ENCODE measurements at places on chromosomes 6 and 20.

GRCh38 chr6:133818320-133818719 lies 70.6 kb upstream of the TCF21 start:
- DNase-seq, result no peak

DNA sequence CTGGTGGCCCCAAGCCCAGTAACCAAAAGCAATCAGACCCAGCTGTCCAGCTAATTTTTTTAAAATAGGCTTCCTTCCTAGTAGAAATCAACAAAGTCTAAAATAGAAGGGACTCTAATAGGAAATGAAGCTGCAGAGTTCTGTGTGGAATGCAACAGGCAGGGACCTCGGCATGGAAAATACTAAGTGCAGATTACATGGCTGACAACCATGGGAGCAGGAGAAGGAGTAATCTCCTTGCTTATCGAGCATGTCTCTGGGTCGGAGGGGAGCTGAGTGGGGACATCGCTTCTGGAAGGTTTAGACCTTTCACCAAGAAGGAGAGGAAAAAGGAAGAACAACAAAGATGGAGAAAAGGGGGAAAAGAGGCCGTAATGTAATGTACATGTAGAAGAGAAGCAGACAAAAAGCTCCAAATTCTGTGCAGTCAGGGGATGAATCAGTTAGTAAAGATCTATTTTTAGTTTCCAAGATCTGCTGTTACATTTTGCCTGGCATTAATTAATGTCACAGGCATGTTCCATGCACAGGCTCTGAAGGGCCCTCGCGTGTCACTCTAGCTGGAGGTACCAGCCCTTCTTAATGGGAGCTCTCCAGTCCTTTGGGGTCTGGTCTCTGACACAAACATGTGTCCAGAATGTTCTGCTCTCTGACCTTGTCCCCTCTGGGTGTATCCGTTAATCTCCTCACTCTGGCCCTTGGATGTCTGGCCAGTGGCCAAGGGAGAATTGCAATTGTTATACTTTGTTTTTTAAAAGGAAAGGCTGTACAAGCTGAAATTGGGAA lies 16.6 kb upstream of the ZNF831 start:
- no peak for DNase-seq

- no peak for DNase-seq
These were observed 63.4 kb downstream of the QRSL1 start for GRCh38 chr6:106692819-106693208.

DNA sequence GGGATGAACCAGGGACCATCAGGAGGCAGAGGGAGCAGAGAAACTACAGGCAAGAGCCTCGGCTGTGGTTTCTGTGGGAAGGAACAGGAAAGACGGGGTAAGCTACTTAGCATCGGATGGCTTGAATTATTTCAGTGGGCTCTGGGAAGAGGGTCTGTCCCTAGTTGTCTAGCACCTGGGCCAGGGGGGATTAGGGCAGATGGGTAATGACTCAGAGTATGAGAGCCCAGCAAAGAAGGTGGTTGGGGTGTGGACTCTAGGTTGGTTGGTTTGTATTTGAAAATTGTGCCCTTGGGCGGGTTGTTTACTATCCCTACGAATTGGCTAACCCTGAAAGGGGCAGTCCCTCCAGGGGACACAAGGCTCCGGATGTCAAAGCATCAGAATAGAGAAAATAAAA lies 148.5 kb upstream of the TAB2 start:
- no peak for DNase-seq

GRCh38 chr20:47754946-47755652 lies 30.2 kb downstream of the SULF2 start:
- DNase-seq, result no peak

DNA sequence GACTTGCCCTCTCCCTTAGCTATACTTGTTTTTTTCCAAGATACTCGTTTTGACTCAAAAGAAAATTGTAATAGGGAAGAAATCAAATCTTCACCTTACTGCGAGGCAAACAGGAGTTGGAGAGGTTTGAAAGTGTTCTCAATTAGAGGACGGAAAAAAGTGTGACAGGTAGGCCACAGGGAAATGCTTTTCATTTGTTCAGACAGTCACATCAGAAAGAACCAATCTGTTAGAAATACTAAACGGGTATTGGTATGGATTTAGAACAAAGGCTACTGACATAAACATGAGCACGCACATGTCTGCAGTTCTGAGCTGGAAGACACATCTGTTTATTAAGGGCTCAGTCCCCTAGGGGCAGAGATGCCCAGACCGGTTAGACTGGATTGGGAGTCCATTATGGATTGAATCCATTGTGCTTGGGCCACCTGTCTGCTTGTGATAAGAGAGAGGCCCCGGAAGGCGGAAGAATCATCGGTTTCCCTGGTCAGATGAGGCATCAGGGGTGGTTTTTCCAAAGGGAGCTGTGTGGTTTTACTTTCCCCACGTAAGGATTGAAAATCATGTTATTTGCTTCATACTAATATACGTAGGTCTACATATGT lies 220.9 kb upstream of the MYLIP start:
- DNase-seq, result no peak

- DNase-seq, result no peak
These were observed 207.0 kb downstream of the TBXT start for GRCh38 chr6:165960695-165961094.

- peak; percentile 52 for DNase-seq
These were observed 34.5 kb downstream of the SLX4IP start for GRCh38 chr20:10469599-10469998.

- DNase-seq, result no peak
These were observed 214.1 kb upstream of the HS3ST5 start for GRCh38 chr6:114556846-114557488.

DNA sequence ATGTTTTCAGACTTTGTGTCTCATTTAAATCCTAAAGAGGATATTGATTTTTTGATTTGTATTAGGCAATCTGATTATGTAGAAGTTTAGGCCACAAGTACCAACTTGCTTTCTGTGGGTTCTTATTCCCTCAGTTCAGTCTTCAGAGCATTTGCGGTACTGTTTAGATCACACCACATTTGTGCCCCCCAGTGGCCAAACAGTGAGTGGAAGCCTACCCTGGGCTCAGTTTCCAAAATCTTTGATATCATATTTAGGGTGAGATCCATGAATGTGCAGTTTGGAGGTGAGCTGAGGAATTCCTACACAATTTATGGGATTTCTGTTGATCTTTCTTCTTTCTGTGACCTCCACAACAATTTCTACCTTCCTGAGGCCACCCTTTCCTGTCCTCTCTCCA lies 92.3 kb upstream of the FUT9 start:
- no peak for DNase-seq

GRCh38 chr6:37489697-37490336 lies 9.9 kb downstream of the CCDC167 start:
- DNase-seq, result no peak

DNA sequence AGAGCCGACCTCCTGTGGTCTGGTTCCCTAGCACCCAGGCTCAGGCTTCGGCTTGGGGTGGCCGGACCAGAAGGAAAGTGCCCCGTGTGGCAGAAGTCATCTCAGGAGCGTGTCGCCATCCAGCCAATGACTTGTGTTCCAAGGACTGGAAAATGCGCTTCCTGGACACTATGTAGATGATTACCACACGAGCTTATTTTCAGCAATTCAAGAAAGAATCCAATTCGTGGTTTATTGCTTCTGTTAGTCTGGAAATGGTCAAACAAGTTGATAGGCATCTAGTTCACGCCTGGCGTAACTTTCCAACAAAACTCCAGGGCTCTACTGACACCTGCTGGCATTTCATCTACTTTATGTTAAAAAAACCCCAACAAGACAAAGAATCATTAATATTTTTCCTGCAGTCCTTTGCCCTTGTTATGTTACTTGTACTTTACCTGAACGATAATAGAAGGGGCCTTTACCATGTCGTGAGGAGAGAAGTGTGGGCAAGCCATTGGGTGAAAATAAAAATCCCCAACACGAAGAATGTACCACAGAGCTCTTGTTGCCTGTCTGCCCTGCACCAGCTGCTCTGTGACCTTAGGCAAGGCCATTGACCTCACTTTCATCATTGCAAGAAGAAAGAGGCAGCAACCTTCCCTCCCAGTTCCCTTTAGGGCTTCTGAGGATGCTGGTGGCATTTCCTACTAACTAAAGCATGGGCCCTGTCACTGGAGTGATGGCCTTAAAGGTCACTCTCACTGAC lies 154.7 kb upstream of the LAMP5 start:
- no peak for DNase-seq

DNA sequence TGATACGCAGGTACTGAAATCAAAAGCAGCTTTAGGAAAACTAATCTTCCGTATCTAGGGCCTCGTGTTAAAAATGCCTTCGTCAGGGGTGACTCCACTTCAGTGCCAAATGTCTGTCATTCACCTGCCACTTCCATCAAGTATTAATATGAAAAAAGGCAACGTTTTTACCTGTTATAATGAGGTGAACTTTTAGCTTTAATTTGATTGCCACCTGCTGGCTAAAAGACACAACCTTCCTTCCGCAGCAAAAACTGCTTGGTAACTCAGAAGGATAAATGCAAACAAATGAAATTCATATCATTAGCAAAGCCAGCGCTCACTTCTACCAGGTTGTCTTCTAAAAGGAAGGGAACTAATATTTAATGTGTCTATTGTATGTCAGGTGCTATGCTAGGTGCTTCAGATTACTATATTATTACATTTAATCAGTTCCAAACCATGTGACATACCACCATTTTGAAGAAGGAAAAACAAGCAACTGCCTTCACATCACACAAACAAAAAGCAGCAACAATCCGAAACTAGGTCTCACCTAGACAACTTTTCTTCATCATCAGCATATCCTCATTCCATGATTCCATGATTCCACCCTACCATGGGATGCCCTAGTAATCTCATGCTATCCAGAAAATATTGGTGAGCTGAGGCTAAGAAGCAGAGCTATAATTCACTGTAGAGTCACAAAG lies 20.6 kb upstream of the ARHGAP18 start:
- DNase-seq, result no peak

DNA sequence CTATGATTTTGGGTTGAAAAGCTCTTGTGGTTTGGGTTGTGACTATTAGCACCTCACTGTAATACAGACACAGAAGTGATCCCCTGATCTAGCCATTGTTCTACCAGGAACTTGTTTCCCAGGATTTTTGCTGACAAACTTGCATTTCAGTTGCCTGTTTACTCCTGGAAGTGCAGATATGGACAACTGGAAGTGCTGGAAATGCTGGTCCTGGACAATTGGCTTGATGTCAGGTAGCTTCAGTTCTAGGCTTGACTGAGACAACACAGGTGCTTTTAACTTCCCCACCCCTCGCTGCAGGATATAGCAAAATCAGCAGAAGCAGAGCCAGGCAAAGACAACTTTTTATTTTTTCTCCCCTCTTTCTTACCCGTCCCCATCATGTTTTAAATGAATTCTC lies 27.1 kb upstream of the FBXO30 start:
- DNase-seq, result no peak

- no peak for DNase-seq
These were observed 17.6 kb downstream of the WRNIP1 start for GRCh38 chr6:2782825-2783187.

DNA sequence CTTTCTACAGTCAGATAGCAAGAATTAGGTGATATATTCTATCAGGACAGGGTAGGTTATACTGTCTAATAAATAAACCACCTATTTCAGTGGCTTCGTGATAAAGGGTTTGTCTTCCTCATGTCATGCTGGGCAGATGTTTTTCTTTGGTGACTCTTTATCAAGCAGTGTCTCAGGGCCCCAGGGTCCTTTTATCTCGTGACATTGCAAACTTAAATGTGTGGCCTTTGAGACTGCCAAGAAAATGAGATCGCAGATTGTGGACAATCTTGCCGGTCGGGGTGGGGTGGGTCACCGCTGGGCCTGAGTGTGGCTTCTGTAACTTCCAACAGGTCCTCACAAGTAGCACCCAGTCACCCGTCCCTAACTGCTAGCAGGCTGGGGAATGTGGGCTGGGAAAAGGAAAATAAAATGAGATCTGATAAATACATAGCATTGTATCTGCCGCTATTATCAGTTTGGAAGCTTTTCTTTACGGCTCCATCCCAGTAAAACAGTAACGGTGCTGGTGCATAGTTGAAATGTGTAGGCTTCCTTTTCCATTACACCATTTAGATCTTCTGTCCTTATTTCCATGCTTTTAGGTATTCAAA lies 50.5 kb upstream of the BMP6 start:
- DNase-seq, result no peak

DNA sequence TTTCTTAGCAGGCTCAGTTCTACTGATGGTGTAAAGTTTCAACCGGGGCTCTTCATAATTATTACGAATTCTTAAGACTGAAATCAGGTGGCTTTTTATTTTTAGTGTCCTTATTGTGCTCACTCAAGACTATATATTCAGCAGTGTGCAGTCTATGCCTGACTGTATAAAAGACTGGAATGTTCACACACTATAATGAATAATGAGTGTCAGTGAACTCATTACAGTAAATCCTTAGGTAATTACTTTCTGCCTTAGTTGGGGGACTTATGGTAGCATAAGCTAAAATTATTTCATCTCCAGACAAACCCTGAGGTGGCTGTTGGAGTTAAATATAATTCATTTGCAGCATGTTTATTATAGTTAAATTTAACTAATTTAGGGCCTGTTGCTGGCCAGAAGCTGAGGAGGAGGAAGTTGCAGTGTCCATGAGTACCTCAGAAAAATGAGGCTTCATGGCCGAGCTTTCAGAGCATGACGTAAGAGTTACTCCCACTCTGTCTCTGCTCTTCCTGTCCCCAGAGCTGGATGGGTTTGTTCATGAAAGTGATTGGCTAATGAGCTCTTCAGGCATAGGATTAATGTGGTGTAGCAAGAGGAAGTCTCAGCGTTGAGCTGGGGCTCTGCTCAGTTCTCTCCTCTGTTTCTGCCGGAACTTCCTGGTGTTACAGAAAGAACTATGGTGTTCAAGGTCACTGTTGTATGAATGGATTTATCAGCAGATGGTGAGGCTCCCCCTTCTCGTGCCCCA lies 335.7 kb downstream of the NRN1 start:
- DNase-seq, result no peak

DNA sequence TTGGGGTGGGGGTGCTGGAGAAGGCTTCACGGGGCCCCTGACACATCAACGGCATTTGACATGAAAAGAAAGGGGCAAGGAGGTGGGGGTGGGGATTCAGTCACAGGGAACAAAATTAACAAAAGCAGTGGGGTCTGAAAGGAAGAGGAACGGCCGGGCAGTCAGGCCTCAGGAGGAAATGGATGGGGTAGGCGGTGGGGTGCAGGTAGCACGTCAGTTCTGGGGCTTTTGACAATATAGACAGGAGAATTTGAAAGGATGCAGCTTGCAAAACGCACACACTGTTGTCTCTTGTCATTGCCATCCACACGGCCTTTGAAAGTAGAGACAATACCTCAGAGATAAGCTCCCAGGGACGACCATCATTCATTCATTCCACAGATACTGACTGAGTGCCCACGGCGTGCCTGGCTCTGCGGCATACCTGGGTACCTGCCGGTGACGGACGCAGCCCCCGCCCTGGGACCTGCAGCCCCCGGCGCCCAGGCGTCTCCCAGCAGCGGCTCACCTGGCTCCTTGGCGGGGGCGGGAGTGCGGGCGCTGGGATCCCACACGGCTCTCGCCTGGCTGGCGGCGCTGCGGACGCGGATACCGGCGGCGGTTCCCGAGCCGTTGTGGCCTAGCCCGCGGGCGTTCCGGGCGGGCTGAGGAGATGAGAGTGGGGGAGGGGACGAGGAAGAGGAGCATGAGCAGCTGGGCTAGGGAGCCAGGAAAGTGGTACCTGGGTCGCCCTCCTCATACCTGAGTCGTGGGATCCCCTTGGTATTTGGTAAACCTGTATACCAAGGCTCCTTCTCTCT lies at the start of gene SLC26A8:
SLC26A8 (minus strand) TSS at position 646 of the 800 bp plus-strand sequence. CDS start 4,934 bp downstream, outside the sequence.
- no peak for DNase-seq

- no peak for DNase-seq
These were observed 23.6 kb downstream of the CDS2 start for GRCh38 chr20:5150226-5151076.

- no peak for DNase-seq
These were observed 34.3 kb upstream of the COL9A1 start for GRCh38 chr6:70336996-70337742.

- DNase-seq, result no peak
These were observed 205.9 kb downstream of the ZMYND8 start for GRCh38 chr20:47150403-47151152.

- no peak for DNase-seq
These were observed 19.3 kb downstream of the CCM2L start for GRCh38 chr20:32029561-32029960.

All from AG04449 (cell line).